Ovary (tissue), 10 donors: ENCODE measurements at places on chromosomes 2 and 18. TPM values are rescaled to one million over a fixed set of nuclear protein-coding genes. Genes with fewer than 3 reads are reported as not detected.

DNA sequence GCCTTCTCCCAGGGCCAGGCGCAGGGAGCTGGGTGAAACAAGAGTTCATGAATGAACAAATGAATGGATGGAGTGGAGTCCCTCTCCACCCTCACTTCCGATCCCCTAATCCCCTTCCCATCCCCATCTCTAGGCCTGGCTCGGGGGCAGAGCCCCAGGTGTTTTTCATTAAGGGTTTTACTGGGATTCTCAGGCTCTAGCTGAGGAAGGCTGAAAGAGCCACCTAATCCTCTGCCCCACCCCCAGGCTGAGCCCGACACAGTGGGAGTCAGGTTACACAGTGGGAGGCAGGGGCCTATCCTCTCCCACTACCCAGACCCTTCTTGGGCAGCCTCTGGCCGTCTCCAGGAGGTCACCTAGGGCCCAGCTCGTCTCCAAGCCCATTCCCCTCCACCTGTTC is 36.1 kb downstream of the SDC1 start:
- no peaks in the 10 kb centered on the region for H3K27me3 ChIP-seq
- no peak overlapping the region for H3K27ac ChIP-seq
- H3K4me1 ChIP-seq = no peaks in the 10 kb centered on the region
- no peak overlapping the region for H3K4me3 ChIP-seq

DNA sequence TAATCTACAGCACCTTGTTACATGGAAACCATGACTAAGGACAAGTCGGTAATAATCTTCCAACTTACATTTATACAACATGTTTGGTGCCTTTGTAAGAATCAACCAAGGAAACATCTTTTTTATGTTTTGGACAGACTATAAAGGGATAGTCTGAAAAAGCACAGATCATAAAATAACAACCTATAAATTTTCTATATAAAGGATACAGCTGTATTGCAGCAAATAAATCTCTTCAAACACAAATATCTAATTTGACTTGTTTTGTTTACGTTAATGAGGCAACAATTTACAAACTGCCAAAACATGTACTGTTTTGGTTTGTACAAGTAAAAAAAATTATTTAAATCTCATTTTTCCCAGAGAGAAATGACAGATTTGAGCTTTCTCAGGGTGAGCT is 92.5 kb downstream of the SRBD1 start:
- no peaks in the 10 kb centered on the region for H3K36me3 ChIP-seq
- no peaks in the 10 kb centered on the region for H3K27me3 ChIP-seq
- H3K4me1 ChIP-seq = no peaks in the 10 kb centered on the region
- no peak overlapping the region for H3K4me3 ChIP-seq
- no peak overlapping the region for H3K27ac ChIP-seq

DNA sequence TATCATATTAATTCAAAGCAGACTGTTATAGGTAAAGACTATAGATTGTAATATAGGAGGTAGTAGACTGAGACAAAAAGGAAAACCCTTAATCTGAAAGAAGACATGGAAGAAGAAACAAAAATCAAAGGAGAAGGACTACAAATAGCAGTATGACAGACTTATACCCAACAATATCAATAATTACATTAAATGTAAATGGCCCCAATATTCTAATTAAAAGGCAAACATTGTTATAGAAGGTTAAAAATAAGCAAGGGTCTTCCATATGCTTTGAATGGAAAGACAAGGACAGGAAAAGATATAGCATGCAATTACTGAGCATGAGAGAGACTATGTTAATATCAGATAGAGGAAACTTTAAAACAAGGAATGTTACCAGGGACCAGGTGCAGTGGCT is 109.5 kb upstream of the BCL2L11 start:
- no peak overlapping the region for H3K4me3 ChIP-seq
- H3K36me3 ChIP-seq = no peaks in the 10 kb centered on the region
- no peak overlapping the region for H3K27ac ChIP-seq
- H3K4me1 ChIP-seq = no peaks in the 10 kb centered on the region
- no peaks in the 10 kb centered on the region for H3K27me3 ChIP-seq

GRCh38 chr2:113966171-113966570 is 76.3 kb downstream of the ACTR3 start:
- H3K4me1 ChIP-seq = no peaks in the 10 kb centered on the region
- no peaks in the 10 kb centered on the region for H3K36me3 ChIP-seq
- no peak overlapping the region for H3K27ac ChIP-seq
- DNase-seq = no peak

GRCh38 chr2:131038258-131039100 is 54.8 kb downstream of the FAM168B start:
- H3K4me3 ChIP-seq = no peak overlapping the region
- no peaks in the 10 kb centered on the region for H3K27me3 ChIP-seq
- H3K36me3 ChIP-seq = no peaks in the 10 kb centered on the region
- H3K27ac ChIP-seq = no peak overlapping the region
- no peaks in the 10 kb centered on the region for H3K4me1 ChIP-seq

GRCh38 chr18:10030816-10031541 is 117.2 kb downstream of the VAPA start:
- H3K36me3 ChIP-seq = no peaks in the 10 kb centered on the region
- H3K27me3 ChIP-seq = no peaks in the 10 kb centered on the region
- H3K27ac ChIP-seq = no peak overlapping the region
- peaks cover 10% of the 10 kb centered on the region for H3K4me1 ChIP-seq

GRCh38 chr2:230262246-230262645 is 36.7 kb downstream of the SP140 start:
- H3K4me3 ChIP-seq = no peak overlapping the region
- H3K4me1 ChIP-seq = no peaks in the 10 kb centered on the region
- H3K27ac ChIP-seq = no peak overlapping the region
- no peak for DNase-seq

- DNase-seq = no peak
- no peaks in the 10 kb centered on the region for H3K36me3 ChIP-seq
- no peaks in the 10 kb centered on the region for H3K27me3 ChIP-seq
- H3K4me1 ChIP-seq = peaks cover 15% of the 10 kb centered on the region
- no peak overlapping the region for H3K27ac ChIP-seq
Observed at GRCh38 chr2:15642011-15642814, 50.5 kb downstream of the DDX1 start.

DNA sequence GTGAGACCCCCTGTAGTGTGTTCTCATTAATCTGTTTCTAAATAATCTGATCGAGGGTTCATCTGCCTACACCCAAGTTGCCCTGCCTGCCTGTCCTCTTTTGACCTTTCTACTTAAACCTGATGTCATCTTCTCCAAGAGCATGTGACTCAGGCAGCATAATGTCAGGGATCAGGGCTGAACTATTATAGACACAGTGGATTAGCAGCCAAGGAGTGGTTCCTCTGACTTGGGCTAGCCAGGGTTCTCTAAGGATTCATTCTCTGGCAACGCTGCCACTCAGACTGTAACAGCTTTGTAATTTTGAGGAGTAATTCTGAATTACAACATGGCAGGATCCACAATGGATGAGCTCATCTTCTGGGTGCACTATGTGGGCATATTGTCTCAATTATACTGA is 124.0 kb downstream of the MDH1 start:
- no peaks in the 10 kb centered on the region for H3K4me1 ChIP-seq
- H3K36me3 ChIP-seq = no peaks in the 10 kb centered on the region
- DNase-seq = no peak
- no peaks in the 10 kb centered on the region for H3K27me3 ChIP-seq
- H3K27ac ChIP-seq = no peak overlapping the region
- no peak overlapping the region for H3K4me3 ChIP-seq

- H3K36me3 ChIP-seq = no peaks in the 10 kb centered on the region
- no peak overlapping the region for H3K4me3 ChIP-seq
- no peaks in the 10 kb centered on the region for H3K27me3 ChIP-seq
- no peaks in the 10 kb centered on the region for H3K4me1 ChIP-seq
- DNase-seq = no peak
- H3K27ac ChIP-seq = no peak overlapping the region
Observed at GRCh38 chr18:23114911-23115310, 20.4 kb upstream of the CABLES1 start.

DNA sequence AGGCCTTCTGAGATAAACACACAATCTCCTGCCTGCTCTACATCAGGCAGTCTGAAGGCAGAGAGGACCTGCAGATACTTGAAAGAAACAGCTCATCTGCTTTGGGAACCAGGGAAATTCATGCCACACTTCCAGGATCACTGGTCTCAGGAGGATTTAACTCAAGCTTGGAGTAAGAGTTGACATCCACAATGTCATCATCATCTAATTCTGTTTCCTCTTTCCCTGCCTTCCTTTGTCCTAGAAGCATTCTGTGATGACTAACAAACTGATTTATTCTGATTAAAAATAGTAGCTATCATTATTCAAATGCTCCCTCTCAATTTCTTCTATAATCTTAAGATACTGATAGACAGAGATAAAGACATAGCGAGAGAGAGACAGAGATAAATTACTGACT is 766.8 kb downstream of the BCL11A start:
- H3K27ac ChIP-seq = no peak overlapping the region
- H3K4me3 ChIP-seq = no peak overlapping the region
- H3K27me3 ChIP-seq = no peaks in the 10 kb centered on the region
- no peak for DNase-seq

- DNase-seq = peak; percentile 30
- no peaks in the 10 kb centered on the region for H3K27me3 ChIP-seq
Observed at GRCh38 chr2:152755029-152755428, 36.6 kb downstream of the ARL6IP6 start.

- H3K27me3 ChIP-seq = no peaks in the 10 kb centered on the region
- peaks cover 6% of the 10 kb centered on the region for H3K4me1 ChIP-seq
Observed at GRCh38 chr2:113183264-113183663, 9.5 kb downstream of the PSD4 start.

DNA sequence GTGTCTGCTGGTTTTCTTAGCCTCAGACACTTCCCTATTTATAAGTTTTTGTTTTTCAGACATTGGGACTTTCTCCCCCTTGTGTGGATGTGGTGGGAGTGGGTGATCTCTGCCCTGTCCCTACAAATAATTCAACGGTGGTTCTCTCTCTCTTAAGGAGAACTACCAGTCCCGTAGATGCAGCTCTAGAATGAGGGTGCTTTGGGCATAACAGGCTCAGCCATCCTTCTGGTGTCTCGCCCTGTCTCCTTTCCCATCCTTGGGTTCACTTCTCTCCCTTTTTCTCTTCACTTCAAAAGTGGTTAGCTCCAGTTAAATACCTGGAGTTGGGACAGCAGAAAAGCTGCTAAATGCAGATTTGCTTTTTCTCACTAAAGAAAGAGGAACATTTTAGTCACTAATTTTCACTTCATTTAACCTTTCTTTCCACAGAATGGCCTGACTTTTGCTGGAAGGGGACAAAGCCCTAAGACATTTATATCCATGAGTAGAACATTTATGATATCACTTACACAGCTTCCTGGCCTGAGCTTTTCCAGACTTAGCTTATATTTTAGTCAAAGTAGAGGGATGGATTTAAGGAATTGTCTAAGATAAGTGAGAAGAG is 121.2 kb upstream of the CXCR4 start:
- DNase-seq = no peak
- H3K36me3 ChIP-seq = no peaks in the 10 kb centered on the region
- H3K4me3 ChIP-seq = no peak overlapping the region
- peaks cover 3% of the 10 kb centered on the region for H3K4me1 ChIP-seq

DNA sequence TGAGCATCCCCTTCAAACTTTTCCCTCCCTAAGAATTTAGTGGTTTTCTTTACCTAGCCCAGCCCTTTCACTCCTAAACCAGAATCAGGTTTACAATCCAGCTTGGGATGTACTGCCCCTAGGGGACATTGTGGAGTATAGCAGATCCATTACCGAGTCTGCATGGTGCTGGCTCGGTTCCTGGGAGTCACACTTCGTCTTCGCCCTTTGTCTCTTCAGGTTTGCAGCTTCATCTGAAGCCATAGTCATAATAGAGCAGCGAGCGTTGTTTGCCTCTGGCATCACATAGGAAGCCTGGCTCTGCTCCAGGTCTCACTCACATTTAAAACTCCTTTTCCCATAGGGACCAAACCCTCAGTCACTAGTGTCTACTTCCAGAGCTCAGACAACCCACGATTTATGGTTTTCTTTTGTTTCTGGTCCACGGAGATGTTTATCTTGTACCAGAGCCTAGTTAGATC is 16.8 kb upstream of the LYPD6 start:
- H3K4me1 ChIP-seq = no peaks in the 10 kb centered on the region
- DNase-seq = no peak
- no peak overlapping the region for H3K4me3 ChIP-seq
- H3K27me3 ChIP-seq = no peaks in the 10 kb centered on the region
- H3K27ac ChIP-seq = no peak overlapping the region

GRCh38 chr2:198698230-198698629 is 759.5 kb downstream of the SATB2 start:
- H3K4me3 ChIP-seq = no peak overlapping the region
- H3K27ac ChIP-seq = no peak overlapping the region
- peaks cover 2% of the 10 kb centered on the region for H3K27me3 ChIP-seq
- no peak for DNase-seq
- H3K4me1 ChIP-seq = no peaks in the 10 kb centered on the region

- no peak overlapping the region for H3K4me3 ChIP-seq
- no peak for DNase-seq
- no peaks in the 10 kb centered on the region for H3K27me3 ChIP-seq
- H3K27ac ChIP-seq = no peak overlapping the region
- no peaks in the 10 kb centered on the region for H3K36me3 ChIP-seq
- H3K4me1 ChIP-seq = no peaks in the 10 kb centered on the region
Observed at GRCh38 chr2:96916646-96917543, 47.0 kb upstream of the SEMA4C start.

DNA sequence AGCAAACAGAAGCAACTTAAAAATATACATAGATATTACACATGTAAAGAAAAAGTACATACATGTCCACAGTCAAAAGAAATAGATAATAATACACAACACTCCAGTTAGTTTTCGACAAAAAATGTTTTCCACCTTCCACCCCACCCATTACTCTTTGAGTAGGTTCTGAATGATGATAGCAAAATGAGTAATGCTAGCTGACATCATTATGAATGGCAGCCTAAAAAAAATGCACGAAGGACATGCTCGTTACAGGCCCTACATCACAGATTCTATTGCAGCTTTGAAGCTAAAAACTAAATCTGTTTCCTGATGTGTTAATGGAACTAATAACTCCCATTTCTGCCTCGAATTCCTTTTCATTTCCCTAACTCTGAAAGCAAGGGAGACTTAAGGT is 578.7 kb upstream of the NETO1 start:
- no peak overlapping the region for H3K27ac ChIP-seq
- H3K4me1 ChIP-seq = no peaks in the 10 kb centered on the region
- no peak overlapping the region for H3K4me3 ChIP-seq
- no peak for DNase-seq
- H3K36me3 ChIP-seq = no peaks in the 10 kb centered on the region

GRCh38 chr2:118240276-118240675 is 152.0 kb downstream of the INSIG2 start:
- no peaks in the 10 kb centered on the region for H3K27me3 ChIP-seq
- H3K4me1 ChIP-seq = no peaks in the 10 kb centered on the region
- H3K4me3 ChIP-seq = no peak overlapping the region
- H3K36me3 ChIP-seq = no peaks in the 10 kb centered on the region
- no peak for DNase-seq

GRCh38 chr18:63177919-63178821 is 141.4 kb downstream of the BCL2 start:
- H3K27ac ChIP-seq = peak overlapping the region; percentile 8
- peaks cover 10% of the 10 kb centered on the region for H3K4me1 ChIP-seq
- no peaks in the 10 kb centered on the region for H3K36me3 ChIP-seq

C2orf42 gene
- total RNA-seq = 21.4 TPM

CNDP2 gene
- total RNA-seq = 119 TPM

DNAJC5G gene
- not detected for total RNA-seq

CCDC138 gene
- 8.6 TPM for total RNA-seq

PROC gene
- total RNA-seq = not detected

ABCB11 gene
- not detected for total RNA-seq

RNF138 gene
- 24.8 TPM for total RNA-seq

CD8B gene
- 0.52 TPM for total RNA-seq

C2orf81 gene
- total RNA-seq = 1.3 TPM
